ENCODE measurements at places on chromosomes 2 and 18. TPM values are rescaled to one million over a fixed set of nuclear protein-coding genes. Genes with fewer than 3 reads are reported as not detected.

NAT8 gene
- polyA plus RNA-seq: not detected

DNA sequence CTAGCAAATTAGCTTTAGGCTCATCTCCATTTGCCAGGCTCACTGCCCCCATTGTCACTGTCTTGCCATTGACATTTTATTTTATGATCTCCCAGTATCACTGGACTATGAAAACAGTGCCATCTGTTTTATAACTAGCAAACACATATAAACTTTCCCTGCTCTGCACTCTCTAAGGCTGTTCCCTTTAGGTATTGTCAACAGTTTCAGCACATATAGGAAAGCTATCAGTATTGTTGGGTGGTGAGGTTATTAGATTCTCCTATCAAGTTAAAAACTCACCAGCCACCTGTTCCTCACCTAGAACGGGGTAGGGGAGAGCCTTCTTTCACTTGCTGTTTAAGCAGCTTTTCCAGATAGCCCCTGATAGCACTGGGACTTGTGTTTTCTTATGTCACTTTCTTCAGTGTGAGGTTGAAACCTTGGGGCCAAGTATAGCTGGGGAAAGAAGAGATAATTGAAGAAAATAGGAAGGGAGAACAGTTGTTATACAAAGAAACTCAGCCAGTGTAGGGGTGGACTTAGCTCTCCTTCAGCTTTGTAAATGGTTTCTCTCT, 32.5 kb downstream of the CFLAR start:
- DNase-seq: no peak

G6PC2 gene
- polyA plus RNA-seq: not detected

GALNT14 gene
- polyA plus RNA-seq: 6.3 TPM

ACP1 gene
- polyA plus RNA-seq: 98.2 TPM

GRCh38 chr18:7755753-7756475, 188.8 kb downstream of the PTPRM start:
- peak; percentile 28 for DNase-seq

FNDC4 gene
- 13.4 TPM for polyA plus RNA-seq

DNA sequence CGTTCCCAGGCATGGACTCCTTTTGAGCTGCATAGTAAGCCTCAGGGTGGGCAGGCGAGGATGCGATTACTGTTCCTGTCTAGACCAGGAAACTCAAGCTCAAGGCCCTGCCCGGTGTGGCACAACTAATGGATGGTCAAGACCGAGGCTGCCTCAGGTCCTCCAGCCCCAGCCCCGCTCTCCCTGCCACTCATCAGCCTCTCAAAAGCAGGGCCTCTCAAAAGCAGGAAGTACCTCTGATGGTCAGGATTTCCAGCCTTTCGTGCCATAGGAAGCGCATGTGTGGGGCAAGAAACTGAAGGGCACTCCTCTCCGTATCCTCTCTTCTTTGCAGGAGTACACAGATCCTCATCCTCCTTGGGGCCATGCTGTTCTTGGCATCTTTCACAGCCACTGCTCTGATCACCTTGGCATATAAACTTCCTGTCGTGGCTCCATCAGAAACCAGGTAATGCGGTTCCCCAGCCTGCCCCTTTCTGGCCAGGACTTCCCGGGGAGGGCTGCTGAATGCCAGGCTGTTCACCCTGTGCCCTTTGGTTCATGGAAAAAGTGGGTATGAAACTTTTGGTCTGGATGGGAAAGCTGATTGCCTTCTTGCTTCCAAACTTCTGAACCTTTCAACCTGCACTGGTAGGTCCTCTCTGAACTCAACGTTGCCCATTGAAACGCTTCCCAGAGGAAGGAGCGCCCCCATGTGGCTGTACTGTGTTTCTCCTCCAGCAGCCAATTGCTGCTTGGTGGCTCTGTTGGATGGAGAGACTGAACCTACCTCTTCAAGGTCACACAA, 82.8 kb upstream of the SEC11C start:
- DNase-seq: peak; percentile 66

GRCh38 chr2:105521176-105521575, 122.3 kb upstream of the FHL2 start:
- peak; percentile 53 for DNase-seq

AKAIN1 gene
- polyA plus RNA-seq: not detected

DNA sequence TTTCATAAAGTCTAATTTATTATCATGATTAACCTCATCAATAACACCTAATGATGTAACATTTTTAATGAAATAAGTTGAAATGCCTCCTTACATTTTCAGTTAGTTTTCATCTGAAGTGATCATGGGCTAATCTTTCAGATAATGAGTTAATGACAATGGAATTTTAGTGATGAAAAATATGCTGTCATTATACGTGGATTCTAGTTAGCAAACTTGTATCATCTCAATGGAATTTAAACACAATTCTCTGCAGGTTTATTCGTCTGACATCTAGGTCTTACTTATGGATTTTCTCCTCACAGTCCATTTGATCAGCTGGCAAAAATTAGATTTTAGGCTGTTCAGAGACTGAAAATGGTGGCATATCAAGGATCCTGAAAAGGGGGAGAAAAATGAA, 885.0 kb downstream of the SLC4A3 start:
- DNase-seq: no peak

DNA sequence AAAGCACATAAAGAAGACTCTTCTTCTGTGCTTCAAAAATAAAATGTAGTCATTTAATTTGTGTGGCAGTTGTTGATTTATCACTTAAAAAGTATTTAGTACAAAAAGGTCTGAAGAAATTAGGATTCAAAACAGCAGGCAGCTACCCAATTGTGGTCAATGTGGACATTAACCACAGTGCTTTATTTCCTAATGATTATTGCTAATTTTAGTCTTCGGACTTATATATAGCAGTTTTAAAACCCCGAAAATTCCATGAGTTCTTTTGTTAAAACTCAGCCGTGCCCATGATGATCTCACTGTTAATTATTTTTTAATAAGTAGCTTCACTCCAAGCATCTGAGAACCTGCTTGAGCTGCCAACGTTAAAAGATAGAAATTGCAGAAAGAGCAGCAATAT, 594.3 kb downstream of the STK39 start:
- no peak for DNase-seq

DNA sequence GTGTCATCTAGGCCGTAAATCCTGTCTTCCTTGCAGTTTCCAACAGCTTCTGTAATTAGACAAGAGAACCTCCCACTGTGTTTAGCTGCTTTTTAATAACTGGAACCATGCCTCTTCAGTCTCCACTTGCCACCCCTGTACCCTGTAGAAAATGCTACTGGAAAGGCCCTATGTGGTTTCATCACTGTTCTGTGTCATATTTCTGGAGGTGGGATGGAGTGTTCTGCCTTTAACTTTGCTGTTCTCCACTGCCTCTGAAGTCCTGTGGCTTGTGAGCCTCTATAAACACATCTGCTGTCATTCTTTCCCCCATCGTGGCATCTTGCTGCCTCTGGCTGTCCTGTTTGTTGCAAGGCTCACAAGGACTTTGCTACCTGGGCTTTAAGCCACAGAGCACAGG, 17.9 kb downstream of the MGAT5 start:
- no peak for DNase-seq

- no peak for DNase-seq
Measured at GRCh38 chr2:8053216-8053615, 628.6 kb upstream of the ID2 start.

THADA gene
- polyA plus RNA-seq: 18.2 TPM

MDH1B gene
- polyA plus RNA-seq: 0.49 TPM

DNA sequence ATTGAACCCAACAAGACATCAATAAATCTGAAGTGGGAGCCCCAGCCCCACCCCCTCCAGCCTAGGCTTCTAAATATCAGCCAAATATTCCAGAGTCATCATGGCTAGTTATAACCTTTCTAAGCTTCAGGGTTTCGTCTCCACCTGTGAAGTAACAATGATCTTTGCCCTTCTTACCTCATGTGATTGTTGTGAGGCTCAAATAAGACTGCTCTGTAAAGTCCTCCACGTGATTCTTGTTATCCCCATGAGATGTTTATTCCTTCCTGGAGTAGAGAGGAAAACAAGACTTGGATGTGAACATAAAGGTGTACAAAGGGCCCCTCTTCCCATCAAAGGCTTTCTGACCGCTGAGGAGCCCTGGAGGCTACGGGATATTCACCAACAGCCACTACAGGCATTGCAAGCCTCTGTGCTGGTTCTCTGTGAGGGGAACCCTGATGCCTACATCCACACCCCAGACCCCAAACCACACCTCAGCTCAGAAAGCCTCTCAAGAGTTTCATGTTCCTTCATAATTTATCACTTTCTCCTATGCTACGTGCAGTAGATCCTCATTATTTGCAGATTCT, 20.1 kb upstream of the REEP1 start:
- no peak for DNase-seq

- DNase-seq: no peak
Measured at GRCh38 chr2:216657086-216657855, 24.1 kb downstream of the IGFBP2 start.

FBXO11 gene
- polyA plus RNA-seq: 56.2 TPM

DNA sequence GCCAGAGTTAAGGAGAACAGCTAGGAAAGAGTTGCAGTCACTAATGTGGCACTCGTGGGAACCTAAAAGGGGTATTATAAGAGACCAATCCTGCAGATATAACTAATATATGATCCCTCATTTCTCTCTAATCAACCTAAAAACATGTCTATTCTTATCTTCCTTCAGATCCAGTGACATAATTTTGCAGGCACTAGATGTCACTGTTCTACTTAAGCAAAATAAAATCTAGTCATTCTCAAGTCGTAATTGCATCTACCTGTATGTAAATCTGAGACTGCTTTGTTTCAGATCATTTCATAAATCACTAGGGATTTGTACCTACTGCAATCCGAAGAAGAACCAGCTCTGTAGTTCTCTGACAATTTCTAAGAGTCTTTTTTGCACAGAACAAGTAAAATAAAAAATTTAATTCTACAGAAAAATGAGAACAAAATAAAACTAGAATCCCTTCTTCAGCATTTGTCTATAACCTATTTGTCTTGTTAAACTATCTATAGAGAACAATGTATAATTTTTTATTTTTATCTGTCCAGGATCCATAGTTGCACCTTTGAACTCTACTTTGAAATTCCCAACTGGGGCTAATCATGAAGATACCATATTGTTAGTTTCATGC, 56.5 kb upstream of the ERBB4 start:
- DNase-seq: peak; percentile 5

LRRTM4 gene
- polyA plus RNA-seq: 2.5 TPM

- no peak for DNase-seq
Measured at GRCh38 chr2:95023222-95023597, 2.3 kb upstream of the MAL start.

DNA sequence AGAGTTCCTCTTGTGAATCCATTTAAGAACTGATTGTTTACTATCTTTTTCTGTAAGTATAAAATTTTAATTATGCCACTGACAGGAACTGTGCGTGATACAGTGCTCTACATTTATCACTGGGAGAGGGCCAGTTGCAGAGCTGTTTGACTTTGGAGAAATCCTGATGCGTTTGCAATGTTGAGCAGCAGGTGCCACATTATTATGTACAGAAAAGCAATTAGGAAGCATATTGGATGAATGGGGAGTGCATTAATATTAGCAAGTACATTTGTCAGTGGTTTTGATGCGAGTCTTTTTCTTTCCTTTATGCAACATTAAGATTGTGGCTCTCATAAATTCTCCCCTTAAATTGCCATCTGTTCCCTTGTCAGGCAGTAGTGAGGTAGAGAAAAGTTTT, 302.3 kb upstream of the FANCL start:
- DNase-seq: no peak

- DNase-seq: no peak
Measured at GRCh38 chr2:179592167-179592936, 269.1 kb downstream of the ZNF385B start.

GRCh38 chr2:171798156-171798820, 95.8 kb downstream of the SLC25A12 start:
- DNase-seq: no peak

TAF4B gene
- 2.0 TPM for polyA plus RNA-seq

DNA sequence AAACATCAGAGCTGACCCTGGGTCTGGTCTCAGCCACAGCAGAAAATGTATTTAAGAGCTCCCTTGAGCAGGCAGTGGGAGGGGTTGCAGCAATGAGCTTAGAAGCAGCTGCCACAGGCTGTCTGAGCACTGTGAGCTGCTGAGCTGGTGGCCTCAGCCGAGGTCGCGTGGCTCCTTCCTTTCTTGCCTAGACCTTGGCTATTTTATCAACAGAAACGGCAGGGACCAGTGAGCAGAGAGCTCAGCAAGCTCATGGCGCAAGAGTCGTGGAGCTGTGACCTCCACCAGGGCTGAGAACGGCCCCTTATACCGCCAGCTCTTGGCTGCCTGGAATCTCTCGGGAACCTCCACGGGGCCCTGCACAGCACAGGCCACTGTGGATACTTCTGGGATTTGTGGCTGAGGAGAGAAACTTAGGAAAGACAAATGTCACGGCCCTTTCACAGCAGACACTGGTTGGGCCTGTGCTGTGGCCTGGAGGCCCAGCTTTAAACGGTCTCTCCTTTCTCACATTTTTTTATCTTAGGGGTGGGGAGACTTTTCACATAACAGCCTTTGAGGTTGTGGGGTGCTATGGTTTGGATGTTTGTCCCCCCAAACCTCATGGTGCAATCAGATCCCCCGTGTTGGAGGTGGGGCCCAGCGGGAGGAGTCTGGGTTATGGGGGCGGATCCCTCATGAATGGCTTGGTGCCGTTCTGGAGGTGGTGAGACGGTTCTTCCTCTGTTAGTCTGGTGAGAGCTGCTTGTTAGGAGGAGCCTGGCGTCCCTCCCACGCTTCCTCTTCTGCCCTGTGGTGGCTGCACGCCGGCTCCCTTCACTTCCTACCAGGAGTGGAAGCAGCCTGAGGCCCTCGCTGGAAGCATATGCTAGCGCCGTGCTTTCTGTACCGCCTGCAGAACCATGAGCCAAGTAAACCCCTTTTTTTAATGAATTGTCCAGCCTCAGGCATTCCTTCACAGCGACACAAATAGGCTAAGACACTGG, 1.7 kb downstream of the ALLC start:
- peak; percentile 81 for DNase-seq

PDE1A gene
- polyA plus RNA-seq: 10.7 TPM

GRCh38 chr2:2016651-2017311, 272.5 kb upstream of the PXDN start:
- DNase-seq: no peak

GRCh38 chr2:55357927-55358326, 61.7 kb downstream of the CCDC88A start:
- DNase-seq: peak; percentile 29

KCNG2 gene
- polyA plus RNA-seq: 1.1 TPM

- no peak for DNase-seq
Measured at GRCh38 chr2:29013057-29013780, 32.1 kb downstream of the TOGARAM2 start.

SOCS6 gene
- 16.2 TPM for polyA plus RNA-seq

GRCh38 chr2:199851883-199852282, 891 bp upstream of the FTCDNL1 start:
- no peak for DNase-seq

DNA sequence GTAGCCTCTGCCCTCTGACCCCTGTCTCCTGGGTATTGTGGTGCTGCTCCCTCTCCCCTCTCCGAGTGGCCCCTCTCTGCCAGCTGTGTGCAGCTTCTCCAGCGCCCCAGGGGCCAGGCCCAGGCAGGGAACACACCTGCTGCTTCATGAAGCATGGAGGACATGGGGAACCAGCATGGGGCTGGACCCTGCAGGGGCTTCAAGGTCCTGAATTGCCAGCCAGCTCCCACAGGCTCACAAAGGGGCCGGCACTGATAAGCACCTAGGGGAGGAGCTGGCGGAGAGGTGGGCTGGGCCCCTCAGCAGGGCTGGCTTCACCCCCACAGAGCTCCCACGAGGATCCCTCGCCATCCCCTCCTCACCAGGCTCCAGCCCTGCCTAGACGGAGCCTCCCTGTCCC, 77.4 kb upstream of the GPC1 start:
- DNase-seq: no peak

GRCh38 chr2:10883066-10883465, 28.7 kb upstream of the KCNF1 start:
- no peak for DNase-seq
